ENCODE measurements at places on chromosomes 1 and 21.

- no peak for DNase-seq
These were observed 90.7 kb downstream of the URB2 start for GRCh38 chr1:229716704-229717103.

DNA sequence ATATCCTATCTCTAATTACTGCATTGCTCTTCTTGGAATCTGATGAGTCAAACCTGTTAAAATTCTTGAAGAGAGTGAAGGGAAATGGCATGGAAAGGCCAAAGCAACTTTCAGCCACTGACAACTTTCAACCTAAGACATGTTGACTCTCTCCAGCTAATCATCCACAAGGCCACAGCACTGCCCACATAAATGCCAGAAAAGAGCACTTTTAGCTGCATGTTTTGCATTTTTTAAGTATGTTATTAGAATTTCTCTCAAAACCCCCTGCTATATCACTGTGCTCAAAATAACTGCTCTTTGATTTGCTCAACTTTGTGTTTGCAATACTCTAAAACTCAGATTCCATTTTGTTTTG, 352.5 kb downstream of the ADGRL2 start:
- peak; percentile 14 for DNase-seq

DNA sequence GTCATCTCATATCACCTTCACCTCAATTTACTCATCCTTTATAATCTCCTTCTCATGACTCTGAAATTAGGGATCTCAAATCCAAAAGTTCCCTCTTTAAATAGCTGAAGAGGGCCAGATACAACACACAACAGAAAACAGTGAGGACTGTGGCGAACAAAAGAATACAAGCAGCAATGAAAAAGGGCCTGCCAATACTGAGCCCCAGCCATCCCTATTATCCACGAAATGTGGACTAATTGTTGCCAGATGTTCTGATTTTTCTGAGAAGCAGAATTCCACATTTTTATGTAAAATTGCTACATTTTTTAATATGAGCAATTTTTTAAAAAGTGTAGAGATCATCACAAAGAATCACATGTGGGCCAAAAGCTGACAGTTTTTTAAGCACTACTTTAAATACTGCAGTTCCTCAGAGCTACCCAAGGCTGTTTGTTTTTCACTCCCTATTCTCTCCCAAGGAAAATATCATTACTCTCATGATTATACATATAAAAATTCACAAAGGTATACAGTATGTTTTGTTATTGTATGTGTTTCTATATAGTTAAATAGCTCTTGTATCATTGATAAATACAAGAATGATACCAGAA, 90.0 kb downstream of the ASH1L start:
- peak; percentile 51 for DNase-seq

DNA sequence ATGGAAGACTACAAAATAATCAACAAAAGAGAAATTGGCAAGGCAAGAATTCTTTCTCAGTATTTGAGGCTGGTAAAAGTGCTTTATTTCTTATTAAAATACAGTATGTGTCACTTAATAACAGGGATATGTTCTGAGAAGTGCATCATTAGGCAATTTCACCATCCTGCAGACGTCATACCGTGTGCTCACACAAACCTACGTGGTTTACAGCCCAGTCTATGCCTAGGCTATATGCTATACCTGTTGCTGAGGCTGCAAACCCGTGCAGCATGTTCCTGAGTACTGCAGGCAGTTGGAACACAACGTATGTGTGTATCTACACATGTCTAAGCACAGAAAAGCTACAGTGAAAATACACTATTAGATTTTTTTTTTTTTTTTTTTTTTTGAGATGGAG, 2.7 kb upstream of the CCDC27 start:
- DNase-seq: no peak

DNA sequence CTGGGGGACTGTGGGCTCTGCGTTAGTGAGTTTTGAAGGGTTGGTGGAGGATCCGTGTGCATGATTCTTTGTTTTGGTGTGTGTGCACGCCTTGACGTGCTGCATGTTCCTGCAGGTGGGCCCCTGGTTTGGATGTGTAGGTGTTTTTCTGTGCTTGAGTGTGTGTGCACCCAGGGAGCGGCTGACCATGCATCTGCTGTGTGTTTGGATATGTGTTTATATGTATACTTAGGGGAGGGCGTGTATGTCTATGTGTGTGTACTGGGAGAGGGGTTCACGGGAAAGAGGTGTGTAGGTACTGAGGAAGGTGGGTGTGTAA, 1.1 kb downstream of the VANGL2 start:
- no peak for DNase-seq
